Type B pancreatic cell (in vitro differentiated cells): ENCODE measurements at places on chromosomes 11 and 22.
A peak's percentile ranks its signal among the peaks of the same experiment; 100 is the strongest.

GRCh38 chr11:117232911-117233409 lies 489 bp downstream of the RNF214 start:
- DNase-seq, result no peak
- peaks cover 30% of the 10 kb centered on the region for H3K4me1 ChIP-seq
- H3K27ac ChIP-seq, result peak overlapping the region; percentile 82
- no peaks in the 10 kb centered on the region for H3K27me3 ChIP-seq
- no peaks in the 10 kb centered on the region for H3K36me3 ChIP-seq

DNA sequence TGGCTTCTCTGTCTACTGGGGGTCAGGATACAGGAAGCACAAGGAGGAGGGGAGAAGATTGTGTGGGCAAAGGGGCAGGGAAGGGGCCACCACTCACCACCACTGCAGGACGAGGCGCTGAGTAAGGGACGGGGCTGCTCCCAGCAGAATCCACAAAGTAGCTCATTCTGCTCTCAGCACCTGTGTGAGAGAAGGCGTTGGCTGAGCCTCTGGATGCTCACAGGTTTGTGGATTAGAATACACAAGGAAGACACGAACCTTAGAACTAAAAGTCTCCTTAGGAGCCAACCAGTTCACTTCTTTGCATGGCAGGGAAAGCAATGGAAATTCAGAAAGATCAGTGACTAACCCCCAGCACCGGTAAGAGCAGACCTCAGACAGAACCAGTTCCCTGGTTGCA lies 14.4 kb downstream of the ETS1 start:
- H3K27ac ChIP-seq, result no peak overlapping the region
- no peak overlapping the region for H3K4me3 ChIP-seq
- peaks cover 3% of the 10 kb centered on the region for H3K36me3 ChIP-seq
- peaks cover 33% of the 10 kb centered on the region for H3K27me3 ChIP-seq
- H3K4me1 ChIP-seq, result peaks cover 22% of the 10 kb centered on the region

DNA sequence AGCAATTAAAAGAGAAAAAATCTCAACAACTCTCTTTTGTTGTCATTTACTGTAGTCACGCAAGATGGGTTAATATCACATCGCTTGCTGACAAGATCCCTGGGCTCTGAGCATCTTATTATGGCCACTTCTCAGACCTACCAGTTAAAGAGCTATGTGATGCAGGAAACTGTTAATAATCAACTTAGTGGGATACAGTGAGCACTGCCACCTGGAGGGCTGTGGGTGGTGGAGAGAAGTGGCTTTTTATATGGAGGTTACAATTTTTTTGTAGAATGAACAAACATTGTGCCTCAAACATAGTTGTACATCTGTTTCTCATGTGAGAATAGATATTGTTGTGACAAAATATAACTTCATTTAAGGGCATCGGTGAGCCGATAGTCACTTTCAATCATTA lies 181.0 kb downstream of the TENM4 start:
- no peak overlapping the region for H3K27ac ChIP-seq
- no peaks in the 10 kb centered on the region for H3K27me3 ChIP-seq
- peaks cover 26% of the 10 kb centered on the region for H3K4me1 ChIP-seq
- no peak for DNase-seq

GRCh38 chr11:9953994-9954626 lies 290.2 kb downstream of the SWAP70 start:
- H3K4me1 ChIP-seq, result peaks cover 11% of the 10 kb centered on the region
- DNase-seq, result no peak
- peaks cover 6% of the 10 kb centered on the region for H3K36me3 ChIP-seq
- no peak overlapping the region for H3K4me3 ChIP-seq
- H3K27ac ChIP-seq, result no peak overlapping the region

- peaks cover 24% of the 10 kb centered on the region for H3K4me1 ChIP-seq
- H3K36me3 ChIP-seq, result no peaks in the 10 kb centered on the region
- no peak overlapping the region for H3K27ac ChIP-seq
- DNase-seq, result no peak
Measured at GRCh38 chr22:44604455-44604854, 97.5 kb upstream of the PRR5 start.

GRCh38 chr11:58923300-58923788 lies 15.9 kb upstream of the GLYATL1 start:
- H3K27me3 ChIP-seq, result peaks cover 13% of the 10 kb centered on the region
- no peaks in the 10 kb centered on the region for H3K36me3 ChIP-seq
- no peak for DNase-seq
- H3K4me1 ChIP-seq, result peaks cover 14% of the 10 kb centered on the region

- no peak overlapping the region for H3K27ac ChIP-seq
- no peaks in the 10 kb centered on the region for H3K36me3 ChIP-seq
- peaks cover 3% of the 10 kb centered on the region for H3K27me3 ChIP-seq
- no peak for DNase-seq
- H3K4me3 ChIP-seq, result no peak overlapping the region
Measured at GRCh38 chr11:87493516-87493915, 455.8 kb downstream of the TMEM135 start.

- H3K4me3 ChIP-seq, result no peak overlapping the region
- no peaks in the 10 kb centered on the region for H3K27me3 ChIP-seq
- peaks cover 12% of the 10 kb centered on the region for H3K36me3 ChIP-seq
- H3K4me1 ChIP-seq, result no peaks in the 10 kb centered on the region
- no peak overlapping the region for H3K27ac ChIP-seq
Measured at GRCh38 chr11:130202818-130203689, 43.5 kb downstream of the ST14 start.

GRCh38 chr22:23077627-23078461 lies 7.5 kb downstream of the GNAZ start:
- no peak overlapping the region for H3K4me3 ChIP-seq
- H3K4me1 ChIP-seq, result peaks cover 8% of the 10 kb centered on the region
- H3K27me3 ChIP-seq, result no peaks in the 10 kb centered on the region

DNA sequence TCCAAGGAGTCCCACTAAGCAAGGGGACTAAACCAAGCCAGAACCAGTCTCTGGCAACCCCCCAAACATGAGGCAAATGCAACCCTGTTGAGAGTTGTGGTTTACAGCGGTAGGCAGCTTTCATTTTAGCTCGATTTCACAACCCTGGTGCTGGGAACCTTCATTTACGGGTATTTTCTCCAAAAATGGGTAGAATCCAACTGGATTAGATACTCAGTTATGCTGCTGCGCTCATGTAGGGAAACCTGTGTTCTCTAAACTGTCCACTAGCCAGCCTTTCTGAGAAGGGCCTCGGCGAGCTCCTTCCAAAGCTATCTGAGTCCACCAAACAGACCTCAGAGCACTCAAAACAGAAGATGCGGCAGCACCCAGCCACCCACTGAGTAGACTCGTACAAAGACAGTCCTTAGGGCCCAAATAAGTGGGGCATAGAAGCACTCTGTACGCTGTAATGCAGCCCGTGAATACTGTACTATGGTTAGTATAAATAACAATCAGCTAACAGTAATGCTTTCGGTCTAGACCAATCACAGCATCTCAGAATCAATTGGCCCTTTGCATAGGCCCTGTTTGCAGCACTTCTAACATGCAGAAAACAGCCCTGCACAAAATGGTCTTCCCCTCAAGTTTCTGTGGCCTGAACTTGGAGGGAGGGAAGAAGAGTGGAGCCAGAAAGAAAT lies 104.7 kb downstream of the ETS1 start:
- no peaks in the 10 kb centered on the region for H3K4me1 ChIP-seq
- no peak for DNase-seq
- H3K27me3 ChIP-seq, result no peaks in the 10 kb centered on the region
- H3K27ac ChIP-seq, result no peak overlapping the region
- no peak overlapping the region for H3K4me3 ChIP-seq
- H3K36me3 ChIP-seq, result peaks cover 57% of the 10 kb centered on the region

- H3K4me1 ChIP-seq, result peaks cover 31% of the 10 kb centered on the region
- no peaks in the 10 kb centered on the region for H3K27me3 ChIP-seq
- peak overlapping the region; percentile 22 for H3K4me3 ChIP-seq
- H3K36me3 ChIP-seq, result peaks cover 11% of the 10 kb centered on the region
- DNase-seq, result no peak
Measured at GRCh38 chr22:27494785-27495184, 306.8 kb downstream of the MN1 start.

- H3K36me3 ChIP-seq, result peaks cover 11% of the 10 kb centered on the region
- peak; percentile 69 for DNase-seq
- no peak overlapping the region for H3K27ac ChIP-seq
- H3K27me3 ChIP-seq, result no peaks in the 10 kb centered on the region
- peaks cover 9% of the 10 kb centered on the region for H3K4me1 ChIP-seq
- H3K4me3 ChIP-seq, result no peak overlapping the region
Measured at GRCh38 chr22:30291058-30291892, 2.0 kb upstream of the CASTOR1 start.

GRCh38 chr11:76838678-76839068 lies 22.0 kb upstream of the ACER3 start:
- H3K27me3 ChIP-seq, result peaks cover 25% of the 10 kb centered on the region
- DNase-seq, result no peak
- no peak overlapping the region for H3K4me3 ChIP-seq
- H3K27ac ChIP-seq, result no peak overlapping the region

DNA sequence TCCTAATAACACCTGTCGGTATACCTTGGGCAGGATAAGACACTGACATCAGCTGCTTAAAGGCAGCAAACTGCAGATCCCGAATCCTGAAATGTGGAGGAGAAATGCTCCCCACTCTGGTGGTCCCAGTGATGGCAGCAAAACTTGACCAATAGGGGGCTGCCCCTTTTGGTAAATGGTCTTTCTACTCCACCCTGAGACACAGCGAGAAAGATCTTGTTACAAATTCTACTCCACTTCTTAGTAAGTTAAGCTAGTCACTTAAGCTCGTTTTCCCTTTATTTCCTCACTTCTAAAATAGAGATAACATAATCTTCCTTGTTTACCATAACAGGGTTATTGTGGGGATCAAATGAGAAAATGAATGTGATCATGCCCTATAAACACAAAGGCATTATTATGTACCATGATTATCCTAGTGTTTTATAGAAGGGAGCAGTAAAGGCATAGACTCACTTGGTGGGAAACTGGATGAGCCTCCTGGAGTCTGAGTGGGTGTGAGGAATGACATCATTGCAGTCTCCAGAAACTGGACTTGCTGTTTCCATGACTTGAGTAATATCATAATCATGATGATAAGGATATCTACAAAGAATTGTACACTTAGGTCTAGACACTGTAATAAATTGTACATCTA lies 50.9 kb downstream of the ENDOD1 start:
- H3K4me1 ChIP-seq, result peaks cover 7% of the 10 kb centered on the region
- peaks cover 6% of the 10 kb centered on the region for H3K27me3 ChIP-seq
- H3K36me3 ChIP-seq, result no peaks in the 10 kb centered on the region
- H3K27ac ChIP-seq, result no peak overlapping the region

- peaks cover 58% of the 10 kb centered on the region for H3K27me3 ChIP-seq
- H3K4me3 ChIP-seq, result no peak overlapping the region
- peaks cover 17% of the 10 kb centered on the region for H3K4me1 ChIP-seq
- no peak overlapping the region for H3K27ac ChIP-seq
- H3K36me3 ChIP-seq, result no peaks in the 10 kb centered on the region
Measured at GRCh38 chr11:117427356-117427874, 99.8 kb downstream of the CEP164 start.

- H3K27me3 ChIP-seq, result no peaks in the 10 kb centered on the region
- peaks cover 29% of the 10 kb centered on the region for H3K36me3 ChIP-seq
- no peak for DNase-seq
- H3K4me3 ChIP-seq, result no peak overlapping the region
Measured at GRCh38 chr11:71470946-71471345, 17.9 kb downstream of the NADSYN1 start.

- H3K36me3 ChIP-seq, result no peaks in the 10 kb centered on the region
- DNase-seq, result no peak
- no peak overlapping the region for H3K4me3 ChIP-seq
- H3K27ac ChIP-seq, result no peak overlapping the region
Measured at GRCh38 chr22:32378707-32379272, 21.1 kb downstream of the RFPL3 start.

GRCh38 chr22:50269970-50270665 lies at the start of gene MAPK11:
Gene MAPK11, minus strand, starts transcription at chr22:50270380. Its CDS starts 88 bp downstream, at chr22:50270292.
- H3K4me1 ChIP-seq, result no peaks in the 10 kb centered on the region
- H3K27me3 ChIP-seq, result peaks cover 17% of the 10 kb centered on the region
- H3K27ac ChIP-seq, result peak within 1 kb of the TSS; percentile 36
- no peak for DNase-seq
- H3K36me3 ChIP-seq, result peaks cover 6% of the 10 kb centered on the region
- peak within 1 kb of the TSS; percentile 80 for H3K4me3 ChIP-seq

- DNase-seq, result no peak
- peaks cover 8% of the 10 kb centered on the region for H3K36me3 ChIP-seq
- no peak overlapping the region for H3K27ac ChIP-seq
- no peaks in the 10 kb centered on the region for H3K27me3 ChIP-seq
Measured at GRCh38 chr11:22982903-22983302, 122.6 kb upstream of the CCDC179 start.

DNA sequence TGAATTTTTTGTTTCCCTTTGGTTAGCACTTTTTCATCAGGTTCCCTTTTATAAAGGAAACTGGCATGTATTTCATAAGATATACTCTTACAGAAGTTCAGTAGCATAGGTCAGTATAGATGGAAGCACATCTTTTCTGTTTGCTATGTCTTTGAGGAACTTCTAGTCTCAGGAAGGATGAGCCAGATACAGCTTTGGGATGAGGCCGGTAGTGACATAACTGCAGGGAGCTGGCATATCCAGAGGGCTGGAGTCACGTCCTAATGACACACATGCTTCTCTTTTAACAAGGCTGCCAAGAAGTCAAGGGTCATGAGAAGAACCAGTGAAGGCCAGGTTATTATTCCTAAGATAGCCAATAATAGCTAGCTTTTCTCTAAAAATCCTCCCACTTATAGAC lies 33.3 kb upstream of the ADSL start:
- no peak overlapping the region for H3K4me3 ChIP-seq
- peaks cover 62% of the 10 kb centered on the region for H3K36me3 ChIP-seq
- no peaks in the 10 kb centered on the region for H3K4me1 ChIP-seq
- DNase-seq, result no peak
- H3K27ac ChIP-seq, result no peak overlapping the region

DNA sequence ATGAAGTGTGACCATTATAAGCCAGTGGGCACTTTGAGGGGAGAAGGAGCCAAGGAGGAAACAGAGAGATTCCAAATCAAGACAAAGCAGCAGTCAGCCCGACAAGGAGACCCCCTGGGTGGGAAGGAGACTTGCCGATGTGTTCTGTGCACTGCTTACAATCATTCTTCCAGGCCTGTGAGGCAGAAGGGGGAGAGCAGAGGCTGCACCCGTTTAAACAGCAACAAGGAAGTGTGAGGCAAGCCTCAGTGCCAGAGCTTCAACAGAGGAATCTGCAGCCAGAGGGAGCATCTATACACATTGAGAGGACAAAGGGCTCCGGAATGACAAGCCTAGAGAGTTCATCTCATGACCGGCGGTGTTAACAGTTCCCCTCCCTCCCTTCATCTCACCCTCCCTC lies 121.1 kb downstream of the NXPE2 start:
- no peak for DNase-seq
- H3K4me3 ChIP-seq, result no peak overlapping the region
- H3K36me3 ChIP-seq, result no peaks in the 10 kb centered on the region
- peaks cover 19% of the 10 kb centered on the region for H3K4me1 ChIP-seq

GRCh38 chr22:25364281-25364680 lies 144.8 kb downstream of the CRYBB2 start:
- H3K27ac ChIP-seq, result no peak overlapping the region
- no peaks in the 10 kb centered on the region for H3K36me3 ChIP-seq
- DNase-seq, result no peak
- H3K4me3 ChIP-seq, result no peak overlapping the region
- H3K27me3 ChIP-seq, result no peaks in the 10 kb centered on the region
